GM10248 (cell line): ENCODE measurements at places on chromosomes 1 and 21.

GRCh38 chr1:96387785-96388184, 333.8 kb upstream of the PTBP2 start:
- DNase-seq = no peak

GRCh38 chr1:59827055-59827643, 12.4 kb downstream of the HOOK1 start:
- DNase-seq = no peak

DNA sequence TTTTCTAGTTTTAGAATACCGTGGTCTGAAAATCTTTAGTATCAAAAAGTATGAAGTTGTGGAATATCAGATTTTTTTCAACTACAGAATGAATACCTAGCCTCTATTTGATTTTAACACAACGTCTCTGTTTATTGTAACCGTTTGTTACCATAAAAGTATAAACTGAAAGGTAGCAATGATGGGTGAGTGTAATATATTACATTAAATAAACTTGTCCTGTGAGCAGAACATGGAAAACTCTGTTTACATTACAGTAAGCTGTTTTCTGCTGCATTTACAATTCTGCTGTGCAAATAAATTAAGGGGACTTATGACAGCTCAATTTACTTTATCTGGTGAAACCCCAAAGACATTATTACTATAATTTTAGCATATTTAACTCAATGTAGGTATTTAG, 62.5 kb downstream of the CHRM3 start:
- no peak for DNase-seq

DNA sequence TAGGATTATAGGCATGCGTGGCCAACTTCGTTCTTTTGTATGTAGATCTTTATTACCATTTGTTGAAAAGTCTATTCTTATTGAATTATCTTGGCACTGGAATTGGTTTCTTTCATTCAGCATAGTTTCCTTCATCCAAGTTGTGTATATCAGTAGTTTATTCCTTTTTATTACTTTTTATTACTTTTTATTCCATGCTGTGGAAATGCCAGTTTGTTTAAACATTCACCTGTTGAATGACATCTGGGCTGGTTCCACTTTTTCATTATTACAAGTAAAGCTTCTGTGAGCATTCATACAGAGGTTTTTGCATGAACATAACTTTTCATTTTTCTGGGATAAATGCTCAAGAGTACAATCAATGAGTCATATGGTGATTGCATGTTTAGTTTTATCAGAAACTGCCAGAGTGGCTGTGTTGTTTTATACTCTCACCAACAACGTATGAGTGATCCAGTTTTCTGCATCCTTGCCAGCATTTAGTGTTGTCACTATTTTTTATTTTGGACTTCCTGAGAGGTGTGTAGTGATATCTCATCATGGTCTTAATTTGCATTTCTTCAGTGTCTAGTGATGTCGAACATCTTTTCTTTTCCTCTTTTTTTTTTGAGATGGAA, 28.6 kb downstream of the PTPRU start:
- no peak for DNase-seq

DNA sequence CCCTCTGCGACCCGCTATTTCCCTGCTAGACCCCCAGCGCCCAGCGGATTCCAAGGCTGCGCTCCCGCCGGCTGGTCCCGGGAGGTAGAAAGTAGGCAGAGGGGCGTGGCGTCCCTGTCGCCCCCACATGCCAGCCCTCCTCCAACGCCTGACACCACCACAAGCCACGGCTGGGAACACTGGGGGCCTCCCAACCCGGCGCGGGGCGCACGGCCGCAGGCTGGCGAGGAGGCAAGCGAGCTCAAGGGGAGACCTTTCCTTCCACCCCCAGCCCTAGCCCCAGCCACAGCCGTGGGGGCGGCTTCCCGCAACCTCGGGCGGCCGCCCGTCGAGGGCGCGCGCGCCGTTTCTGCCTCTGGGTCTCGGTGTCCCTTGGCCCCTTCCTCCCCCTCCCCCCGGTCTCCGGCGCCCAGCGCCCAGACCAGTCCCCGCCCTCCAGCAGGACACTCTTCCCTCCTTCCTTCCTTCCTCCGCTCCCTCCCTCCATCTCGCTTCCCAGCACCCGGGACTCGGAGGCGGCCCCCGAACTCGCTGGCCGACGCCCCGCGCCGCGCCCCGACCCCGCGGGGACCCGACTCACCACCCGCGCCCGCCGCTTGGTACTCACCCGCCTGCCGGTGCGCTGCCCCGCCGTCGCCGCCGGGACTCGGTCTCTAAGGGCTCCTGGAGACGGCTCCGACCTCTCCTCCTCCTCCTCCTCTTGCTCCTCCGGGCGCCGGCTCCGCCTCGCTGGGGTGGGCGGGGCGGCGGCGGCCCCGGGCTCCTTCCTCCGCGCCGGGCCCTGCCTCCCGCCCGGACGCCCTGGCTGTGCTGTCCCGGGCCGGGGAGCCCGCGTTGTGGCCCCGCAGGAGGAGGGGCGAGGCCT, at the start of gene GNG12:
TSS of gene GNG12 (minus strand) at position 731 of the 865 bp plus-strand sequence. CDS start 125,781 bp downstream, outside the sequence.
- peak; percentile 61 for DNase-seq

GRCh38 chr1:156851779-156852417, 7.0 kb downstream of the INSRR start:
- no peak for DNase-seq

GRCh38 chr1:203148127-203148526, 20.6 kb downstream of the ADORA1 start:
- no peak for DNase-seq

- no peak for DNase-seq
These were observed 227.3 kb upstream of the ADGRL2 start for GRCh38 chr1:81573458-81573857.

DNA sequence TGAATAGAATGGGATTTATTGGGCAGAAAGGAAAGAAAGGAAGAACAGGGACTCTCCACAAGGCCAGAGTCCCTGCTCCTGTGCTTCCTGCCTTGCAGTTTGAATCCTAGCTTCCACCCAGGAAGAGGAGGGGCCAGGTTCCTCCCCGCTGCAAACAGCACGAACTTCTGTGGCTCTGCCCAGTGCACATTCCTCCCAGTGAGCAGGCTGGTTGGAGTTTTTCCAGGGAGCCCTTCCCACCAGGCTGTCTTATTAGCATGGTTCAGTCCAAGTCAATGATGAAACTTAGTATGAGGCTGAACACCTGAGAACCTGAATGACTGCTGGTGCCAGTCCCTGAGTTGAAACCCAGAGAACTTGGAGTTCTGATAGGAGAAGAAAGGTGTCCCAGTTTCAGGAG, 247.2 kb downstream of the DUSP10 start:
- no peak for DNase-seq

DNA sequence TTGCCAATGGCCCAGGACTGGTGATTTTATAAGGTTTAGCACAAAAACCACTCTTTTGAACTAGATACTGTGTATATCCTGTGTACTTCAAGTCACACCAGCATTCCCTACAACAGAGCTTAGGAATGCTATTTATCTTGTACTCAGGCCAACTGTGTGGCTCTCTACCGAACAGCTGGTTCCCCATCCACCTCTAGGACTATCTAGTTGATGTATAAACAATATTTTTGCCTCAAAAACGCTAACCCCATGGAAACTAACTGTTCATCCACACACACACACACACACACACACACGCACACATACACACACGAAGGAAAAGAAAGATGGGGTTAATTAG, 28.7 kb upstream of the SLC45A3 start:
- no peak for DNase-seq

DNA sequence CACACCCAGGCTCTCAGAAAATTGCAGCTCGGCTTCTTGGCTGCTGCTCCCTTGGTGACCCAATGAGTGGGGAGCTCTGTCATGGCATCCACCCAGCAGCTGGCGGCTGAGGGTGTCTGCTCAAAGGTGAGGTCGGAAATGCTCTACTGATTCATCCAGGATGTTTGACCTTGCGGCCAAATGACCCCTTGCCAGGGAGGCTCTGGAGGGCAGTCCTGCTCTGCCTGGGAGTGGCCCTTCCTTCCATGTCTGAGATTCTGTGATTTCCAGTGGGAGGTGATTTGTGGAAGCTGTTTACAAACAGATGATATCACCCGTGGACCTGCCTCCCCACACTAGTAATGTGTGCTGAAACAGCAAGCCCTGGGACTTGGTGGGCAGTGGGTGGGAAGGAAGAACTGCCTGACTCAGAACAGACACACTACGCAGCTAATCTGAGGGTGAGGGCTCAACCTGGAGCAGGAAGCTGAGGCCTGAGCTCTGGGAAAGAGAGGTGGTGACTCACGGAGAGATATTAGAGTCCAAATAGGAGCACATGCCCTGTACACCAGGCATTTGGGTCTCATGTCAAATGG, 3.0 kb downstream of the CRCT1 start:
- no peak for DNase-seq
